Hepatocyte (in vitro differentiated cells): ENCODE measurements at places on chromosomes 13 and 19. TPM values are rescaled to one million over a fixed set of nuclear protein-coding genes. Genes with fewer than 3 reads are reported as not detected.

DNA sequence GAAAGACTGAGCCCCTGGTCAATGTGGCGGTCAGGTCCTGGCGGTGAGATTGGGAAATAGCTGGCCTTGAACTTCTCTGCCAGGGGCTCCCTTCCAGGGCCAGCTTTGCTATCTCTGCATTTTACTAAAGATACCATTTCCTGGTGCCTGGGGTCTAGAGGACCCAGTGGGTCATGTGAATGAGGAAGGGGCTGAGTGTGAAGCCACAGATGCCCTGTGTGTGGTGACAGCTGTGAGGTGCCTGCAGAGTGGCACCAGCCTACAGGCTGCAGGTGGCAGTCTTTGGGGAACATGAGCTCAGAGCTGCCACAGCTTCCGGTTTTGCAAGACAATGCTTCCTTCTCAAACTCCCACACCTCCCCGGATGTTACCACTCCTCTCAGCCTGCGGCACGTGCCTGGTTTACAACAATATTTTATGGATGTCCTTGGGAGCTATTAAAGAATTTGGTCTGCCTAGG, 5.2 kb upstream of the MLNR start:
- H3K4me3 ChIP-seq, result no peak overlapping the region
- no peaks in the 10 kb centered on the region for H3K4me1 ChIP-seq
- H3K36me3 ChIP-seq, result no peaks in the 10 kb centered on the region

DNA sequence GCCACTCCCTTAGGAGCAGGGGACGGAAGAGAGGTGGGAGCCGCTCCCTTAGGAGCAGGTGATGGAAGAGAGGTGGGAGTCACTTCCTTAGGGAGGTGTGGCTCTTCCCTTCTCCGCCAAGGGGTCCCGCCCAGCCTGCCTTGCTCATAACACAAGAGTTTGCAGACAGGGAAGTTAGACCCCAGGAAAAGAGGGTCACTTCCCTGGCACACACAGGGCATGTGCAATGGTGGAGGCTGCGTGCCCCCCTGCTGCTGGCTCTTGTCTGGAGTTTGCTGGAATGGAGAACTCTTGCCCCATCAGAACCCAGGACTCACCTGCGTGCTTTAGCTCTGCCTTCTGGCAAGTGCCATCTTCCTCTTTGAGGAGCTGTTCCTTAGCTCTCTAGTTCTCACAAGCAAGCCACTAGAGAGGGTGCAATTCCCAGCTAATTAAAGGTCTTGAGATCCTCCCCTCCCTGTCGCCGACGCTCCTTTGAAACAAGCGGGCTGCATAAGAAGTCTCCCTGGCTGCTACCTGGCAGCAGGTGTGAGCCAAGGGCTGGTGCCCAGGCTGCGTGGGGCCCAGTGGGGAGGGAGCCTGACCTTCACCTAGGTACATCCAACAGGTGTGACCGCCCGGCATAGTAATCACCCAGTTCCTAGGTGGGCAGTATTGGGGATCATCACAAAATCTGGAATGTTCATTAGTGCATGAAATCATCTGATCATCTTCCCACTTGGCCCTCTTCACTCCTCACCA, 281.6 kb downstream of the ZNF536 start:
- H3K27me3 ChIP-seq, result peaks cover 17% of the 10 kb centered on the region
- H3K4me3 ChIP-seq, result no peak overlapping the region
- H3K4me1 ChIP-seq, result no peaks in the 10 kb centered on the region
- H3K27ac ChIP-seq, result no peak overlapping the region
- H3K36me3 ChIP-seq, result no peaks in the 10 kb centered on the region

- peaks cover 54% of the 10 kb centered on the region for H3K27me3 ChIP-seq
- peak overlapping the region; percentile 29 for H3K4me3 ChIP-seq
- H3K27ac ChIP-seq, result no peak overlapping the region
- DNase-seq, result peak; percentile 7
These were observed 134.3 kb upstream of the MYO16 start for GRCh38 chr13:108494991-108495645.

DNA sequence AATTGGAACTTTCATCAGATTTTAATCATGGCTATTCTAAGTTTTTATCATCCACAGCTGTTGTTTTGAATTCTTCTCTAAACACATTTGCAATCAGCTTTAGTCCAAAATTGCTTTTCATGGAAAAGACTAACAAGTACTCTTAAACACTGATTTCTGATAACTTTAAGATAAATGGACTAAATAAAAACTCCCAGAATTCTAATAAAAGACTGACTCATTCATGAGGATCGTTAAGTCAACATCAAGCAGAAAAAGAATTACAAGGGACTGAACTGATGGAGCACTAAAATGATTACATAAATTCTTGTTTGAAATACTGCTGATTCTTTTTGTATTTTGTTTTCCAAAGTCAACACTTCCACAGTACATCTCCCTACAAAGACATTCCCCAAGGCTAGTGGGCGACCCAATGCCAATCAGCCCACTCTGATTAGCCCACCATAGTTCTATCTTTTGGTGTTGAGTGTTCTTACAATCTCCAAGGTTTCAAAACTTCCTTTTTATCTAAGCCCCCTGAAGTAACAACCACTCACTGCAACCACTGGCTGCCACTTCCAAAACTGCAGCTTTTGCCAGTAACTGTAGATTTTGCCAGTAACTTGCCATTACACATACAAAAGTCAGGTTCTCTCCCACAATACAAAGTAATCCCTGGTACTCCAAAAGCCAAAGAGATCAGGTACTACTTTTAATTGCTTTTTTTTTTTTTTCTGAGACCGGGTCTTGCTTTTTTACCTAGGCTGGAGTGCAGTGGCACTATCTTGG, 14.0 kb upstream of the NAA16 start:
- H3K4me3 ChIP-seq, result no peak overlapping the region
- no peaks in the 10 kb centered on the region for H3K36me3 ChIP-seq
- H3K27ac ChIP-seq, result no peak overlapping the region
- H3K4me1 ChIP-seq, result no peaks in the 10 kb centered on the region
- no peaks in the 10 kb centered on the region for H3K27me3 ChIP-seq
- no peak for DNase-seq

DNA sequence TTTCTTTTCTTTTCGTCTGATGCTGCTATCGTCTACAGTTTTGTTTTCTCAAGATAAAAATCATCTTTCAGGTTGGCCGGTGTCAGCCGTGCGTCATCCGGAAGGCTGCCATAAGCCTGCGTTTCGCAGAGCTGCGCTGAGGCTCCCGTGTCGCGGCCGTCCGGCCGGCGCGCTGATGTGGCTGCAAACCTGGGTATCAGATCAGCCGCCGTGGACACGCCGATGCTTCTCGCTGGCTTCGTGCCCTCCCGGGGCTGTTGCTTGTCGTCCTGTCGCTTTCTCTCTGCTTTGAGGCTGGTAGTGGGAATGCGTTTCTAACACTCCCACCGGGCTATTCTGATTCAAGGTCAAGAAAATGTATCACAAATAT, 45.9 kb upstream of the TFDP1 start:
- no peak for DNase-seq
- no peak overlapping the region for H3K4me3 ChIP-seq
- no peaks in the 10 kb centered on the region for H3K4me1 ChIP-seq
- H3K27me3 ChIP-seq, result no peaks in the 10 kb centered on the region

GRCh38 chr19:48308631-48309586, 16.4 kb upstream of the EMP3 start:
- H3K4me1 ChIP-seq, result peaks cover 9% of the 10 kb centered on the region
- no peak overlapping the region for H3K27ac ChIP-seq
- H3K27me3 ChIP-seq, result no peaks in the 10 kb centered on the region

GRCh38 chr13:33860526-33860925, 42.6 kb downstream of the RFC3 start:
- no peaks in the 10 kb centered on the region for H3K27me3 ChIP-seq
- H3K4me1 ChIP-seq, result no peaks in the 10 kb centered on the region
- no peak overlapping the region for H3K4me3 ChIP-seq
- H3K36me3 ChIP-seq, result no peaks in the 10 kb centered on the region
- H3K27ac ChIP-seq, result no peak overlapping the region
- no peak for DNase-seq

DNA sequence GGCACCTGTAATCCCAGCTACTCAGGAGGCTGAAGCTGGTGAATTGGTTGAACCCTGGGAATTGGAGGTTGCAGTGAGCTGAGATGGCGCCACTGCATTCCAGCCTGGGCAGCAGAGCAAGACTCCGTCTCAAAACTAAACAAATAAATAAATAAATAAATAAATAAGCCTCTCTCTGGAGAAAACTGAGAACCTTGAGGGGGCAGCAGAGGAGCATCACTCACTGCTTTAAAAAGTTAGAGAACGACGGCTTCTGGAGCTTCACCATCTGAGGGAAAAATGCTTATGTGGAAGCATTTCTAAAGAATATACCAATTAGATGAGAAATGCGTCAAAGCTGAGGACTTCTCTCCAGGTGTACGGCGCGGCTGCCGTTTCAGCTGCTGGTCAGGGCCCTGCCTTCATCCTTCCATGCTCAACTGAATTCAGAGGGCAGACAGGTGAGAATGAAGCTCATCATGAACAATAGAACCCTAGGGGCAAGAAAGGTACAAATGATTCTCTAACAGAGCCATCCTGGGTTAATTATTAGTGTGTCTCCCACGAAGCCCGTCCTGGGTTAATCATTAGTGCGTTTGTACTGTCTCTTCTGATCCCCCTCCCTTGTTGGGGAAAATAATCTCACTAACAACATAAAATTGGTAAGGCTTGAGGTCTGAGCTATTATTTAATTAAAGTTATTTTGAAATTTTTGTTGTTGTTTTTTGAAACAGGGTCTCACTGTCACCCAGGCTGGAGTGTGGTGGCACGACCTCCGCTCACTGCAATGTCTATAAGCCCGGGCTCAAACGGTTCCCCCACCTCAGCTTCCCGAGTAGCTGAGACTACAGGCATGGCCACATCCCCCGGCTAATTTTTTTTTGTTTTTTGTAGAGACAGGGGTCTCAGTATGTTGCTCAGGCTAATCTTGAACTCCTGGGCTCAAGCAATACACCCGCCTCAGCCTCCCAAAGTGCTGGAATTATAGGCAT, 80.1 kb downstream of the IPO5 start:
- DNase-seq, result peak; percentile 68
- H3K27ac ChIP-seq, result no peak overlapping the region
- no peaks in the 10 kb centered on the region for H3K27me3 ChIP-seq
- no peaks in the 10 kb centered on the region for H3K36me3 ChIP-seq
- H3K4me3 ChIP-seq, result no peak overlapping the region

GRCh38 chr13:34155931-34156607, 338.1 kb downstream of the RFC3 start:
- H3K36me3 ChIP-seq, result no peaks in the 10 kb centered on the region
- peak overlapping the region; percentile 89 for H3K27ac ChIP-seq
- H3K4me1 ChIP-seq, result peaks cover 36% of the 10 kb centered on the region
- H3K27me3 ChIP-seq, result no peaks in the 10 kb centered on the region
- no peak overlapping the region for H3K4me3 ChIP-seq
- peak; percentile 68 for DNase-seq

DNA sequence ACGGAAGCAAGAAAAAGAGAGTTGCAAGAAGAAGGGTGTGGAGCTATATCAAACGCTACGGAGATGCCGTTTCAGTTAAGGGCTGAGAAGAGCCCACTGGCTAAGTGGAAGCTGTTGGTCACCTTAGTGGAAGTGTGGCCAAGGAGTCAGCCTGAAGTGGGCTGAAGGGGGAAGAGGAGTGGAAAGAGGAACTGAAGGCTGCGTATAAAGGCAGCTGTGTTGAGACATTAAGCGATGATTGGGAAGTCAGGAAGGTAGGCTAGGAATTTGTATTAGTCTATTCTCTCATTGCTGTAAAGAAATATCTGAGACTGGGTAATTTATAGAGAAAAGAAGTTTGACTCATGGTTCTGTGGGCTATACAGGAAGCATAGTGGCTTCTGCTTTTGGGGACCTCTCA, 14.1 kb upstream of the FRY start:
- H3K27me3 ChIP-seq, result no peaks in the 10 kb centered on the region
- no peak overlapping the region for H3K27ac ChIP-seq
- no peaks in the 10 kb centered on the region for H3K4me1 ChIP-seq
- DNase-seq, result no peak

DNA sequence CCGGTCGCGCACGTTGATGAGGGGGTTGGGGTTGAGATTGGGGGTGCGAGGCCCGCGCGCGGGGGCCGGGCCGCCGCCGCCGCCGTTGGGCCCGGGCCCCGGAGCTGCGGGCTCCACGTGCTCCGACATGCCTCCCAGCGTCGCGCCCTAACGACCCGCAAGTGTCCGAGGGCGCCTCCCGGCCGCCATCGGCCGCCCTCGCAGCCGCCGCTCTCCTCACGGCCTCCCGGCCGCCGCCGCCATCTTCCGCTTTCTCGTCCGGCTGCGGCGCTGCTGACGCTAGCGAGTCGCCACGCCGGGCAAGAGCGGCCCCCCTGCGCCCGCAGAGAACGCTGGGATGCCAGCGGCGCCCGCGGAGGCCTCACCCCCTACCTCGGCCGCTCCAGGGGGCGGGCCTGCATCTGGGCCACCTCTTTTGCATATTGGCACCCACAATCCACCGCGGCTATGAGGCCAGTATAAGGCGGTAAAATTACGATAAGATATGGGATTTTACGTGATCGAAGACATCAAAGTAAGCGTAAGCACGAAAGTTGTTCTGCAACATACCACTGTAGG, at the start of gene TMEM259:
TSS of gene TMEM259 (minus strand) at position 256 of the 558 bp plus-strand sequence. CDS start at position 129, 127 bp downstream.
- no peaks in the 10 kb centered on the region for H3K36me3 ChIP-seq
- no peaks in the 10 kb centered on the region for H3K27me3 ChIP-seq
- H3K27ac ChIP-seq, result peak within 1 kb of the TSS; percentile 78
- H3K4me3 ChIP-seq, result peak within 1 kb of the TSS; percentile 29

DNA sequence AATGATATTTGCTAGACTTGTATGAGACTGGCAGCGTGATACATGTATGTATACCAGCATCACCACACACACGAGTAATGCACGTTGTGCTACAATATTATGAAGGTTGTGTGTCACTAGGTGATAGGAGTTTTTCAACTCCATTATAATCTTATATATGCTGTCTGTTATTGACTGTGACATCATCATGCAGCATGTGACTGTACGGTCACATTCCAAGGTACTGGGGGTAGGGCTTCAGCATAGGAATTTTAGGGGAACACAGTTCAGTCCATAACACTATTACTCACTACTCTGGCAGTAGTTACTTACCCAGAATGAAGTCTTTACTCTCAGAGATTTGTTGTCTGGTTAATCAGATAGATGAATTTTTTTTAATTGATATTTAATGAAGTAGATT, 91.1 kb downstream of the CDK8 start:
- DNase-seq, result no peak
- no peak overlapping the region for H3K4me3 ChIP-seq
- no peak overlapping the region for H3K27ac ChIP-seq
- no peaks in the 10 kb centered on the region for H3K27me3 ChIP-seq
- H3K36me3 ChIP-seq, result no peaks in the 10 kb centered on the region

GRCh38 chr19:52749780-52750179, 14.9 kb upstream of the ZNF611 start:
- no peaks in the 10 kb centered on the region for H3K36me3 ChIP-seq
- H3K27me3 ChIP-seq, result no peaks in the 10 kb centered on the region
- no peaks in the 10 kb centered on the region for H3K4me1 ChIP-seq
- no peak for DNase-seq

GRCh38 chr19:47427241-47428176, 8.2 kb upstream of the MEIS3 start:
- peak overlapping the region; percentile 52 for H3K27ac ChIP-seq
- peak; percentile 84 for DNase-seq
- H3K4me1 ChIP-seq, result peaks cover 20% of the 10 kb centered on the region

- no peaks in the 10 kb centered on the region for H3K4me1 ChIP-seq
- H3K4me3 ChIP-seq, result no peak overlapping the region
- no peak overlapping the region for H3K27ac ChIP-seq
- no peaks in the 10 kb centered on the region for H3K27me3 ChIP-seq
- no peak for DNase-seq
- no peaks in the 10 kb centered on the region for H3K36me3 ChIP-seq
These were observed 349.0 kb downstream of the LMO7 start for GRCh38 chr13:75985132-75985531.

SMAD9 gene
- total RNA-seq, result 5.8 and 6.6 TPM in 2 replicates

PDE4C gene
- total RNA-seq, result 0.43 and 0.72 TPM in 2 replicates

IGSF23 gene
- total RNA-seq, result 2.1 TPM in 2 replicates

TEX29 gene
- 0.83 TPM in 1 of 2 replicates, not detected in the other for total RNA-seq

IL17D gene
- total RNA-seq, result 3.5 and 3.7 TPM in 2 replicates

ADAMTSL5 gene
- 8.3 and 11.2 TPM in 2 replicates for total RNA-seq

ARRDC2 gene
- total RNA-seq, result 4.5 and 5.5 TPM in 2 replicates

EPS8L1 gene
- 20.5 and 25.7 TPM in 2 replicates for total RNA-seq
